HuH-7.5 (cell line): ENCODE measurements at places on chromosomes 12 and 14.

DNA sequence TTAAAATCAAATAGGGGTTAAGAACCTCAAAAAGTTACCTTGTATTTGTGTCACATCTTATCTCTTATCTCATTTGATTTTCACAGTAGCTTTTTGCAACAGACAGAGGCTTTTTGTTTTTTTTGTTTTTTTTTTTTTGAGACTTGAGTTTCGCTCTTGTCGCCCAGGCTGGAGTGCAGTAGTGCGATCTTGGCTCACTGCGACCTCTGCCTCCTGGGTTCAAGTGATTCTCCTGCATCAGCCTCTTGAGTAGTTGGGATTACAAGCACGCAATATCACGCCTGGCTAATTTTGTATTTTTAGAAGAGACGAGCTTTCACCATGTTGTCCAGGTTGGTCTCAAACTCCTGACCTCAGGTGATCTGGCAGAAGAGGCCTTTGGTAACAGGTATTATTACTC is 25.7 kb downstream of the RDH12 start:
- DNase-seq = no peak

DNA sequence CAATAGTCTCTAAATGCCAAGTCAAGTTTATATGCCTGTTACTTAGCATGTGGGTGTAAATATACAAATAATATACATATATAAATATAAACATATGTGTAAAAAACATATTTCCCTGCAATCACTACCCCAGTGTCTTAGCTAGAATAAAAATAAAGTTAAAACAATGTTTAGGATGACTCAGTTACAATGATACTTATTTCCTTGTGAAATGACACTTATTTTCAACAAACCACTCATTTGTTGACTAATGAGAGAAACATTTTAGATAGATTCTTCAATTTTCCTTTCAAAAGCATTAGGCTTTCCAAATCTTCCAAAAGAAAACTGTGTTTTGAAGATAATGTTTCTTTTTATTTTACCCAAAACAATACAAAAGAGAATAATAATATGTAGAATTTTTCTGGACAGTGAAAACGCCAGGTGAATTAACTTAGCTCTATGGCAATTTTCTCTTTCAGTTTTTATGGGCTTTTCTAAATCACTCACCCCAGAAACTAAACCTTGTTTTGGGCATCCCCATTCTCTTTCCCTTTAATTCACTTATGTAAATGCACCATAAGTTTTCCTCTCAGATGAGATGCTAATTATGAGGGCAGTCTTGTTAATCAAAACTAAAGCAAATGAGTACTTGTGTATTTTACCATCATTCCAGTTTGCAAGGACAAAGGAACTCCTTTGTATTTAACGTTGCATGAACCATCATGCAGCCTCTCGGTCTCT is 465.9 kb downstream of the BCAT1 start:
- DNase-seq = no peak

DNA sequence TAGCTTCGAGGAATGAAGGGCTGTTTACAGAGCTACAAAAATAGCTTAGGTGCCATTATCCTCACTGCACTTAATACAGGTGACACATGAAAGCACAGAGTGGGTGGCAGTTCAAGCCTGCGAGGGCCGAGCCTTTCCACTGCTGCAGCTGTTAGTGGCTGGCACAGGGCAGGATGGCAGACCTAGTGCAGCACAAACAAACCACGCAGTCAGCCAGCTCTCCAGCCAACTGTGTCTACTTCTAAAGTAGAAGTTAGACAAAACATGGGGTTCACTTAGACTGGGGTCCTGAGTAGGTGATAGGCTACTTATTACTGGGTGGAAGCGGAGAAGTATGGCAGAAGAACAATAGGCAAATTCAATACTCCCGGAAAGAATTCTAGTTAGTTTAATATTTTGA is 95.4 kb downstream of the DUSP16 start:
- DNase-seq = no peak

- DNase-seq = no peak
Measured at GRCh38 chr12:234891-235415, 21.0 kb upstream of the SLC6A12 start.

DNA sequence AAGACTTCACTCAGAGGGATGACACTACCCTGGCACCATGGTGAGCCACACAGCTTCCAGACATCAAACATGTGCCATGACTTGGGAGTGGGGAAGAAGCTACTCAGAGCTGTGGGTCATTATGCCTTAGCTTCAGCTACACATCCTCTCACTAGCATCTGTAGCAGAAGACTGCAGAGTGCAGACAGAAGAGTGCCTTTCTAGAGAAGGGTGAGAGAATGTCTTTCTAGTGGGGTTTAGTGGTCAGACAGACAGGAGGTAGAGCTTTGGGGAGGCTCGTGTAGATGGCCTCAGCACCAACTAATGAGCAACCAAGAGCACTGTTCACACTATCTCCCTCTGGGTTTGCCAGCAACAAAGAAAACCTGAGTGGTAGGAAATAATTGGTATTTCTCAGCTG is 4.9 kb upstream of the B4GALNT3 start:
- no peak for DNase-seq

GRCh38 chr14:65084554-65085505 is 17.5 kb downstream of the MAX start:
- DNase-seq = no peak

- DNase-seq = no peak
Measured at GRCh38 chr12:52389313-52390207, 4.1 kb upstream of the KRT84 start.

- no peak for DNase-seq
Measured at GRCh38 chr12:9319044-9319841, 111.0 kb upstream of the PZP start.

- no peak for DNase-seq
Measured at GRCh38 chr12:101935890-101936746, 58.7 kb downstream of the DRAM1 start.

GRCh38 chr12:31591380-31591901 is 505 bp upstream of the DENND5B start:
- DNase-seq = peak; percentile 42

GRCh38 chr14:59638885-59639284 is 62.3 kb upstream of the CCDC175 start:
- DNase-seq = no peak

- DNase-seq = no peak
Measured at GRCh38 chr12:109448272-109448671, 28.8 kb downstream of the KCTD10 start.

DNA sequence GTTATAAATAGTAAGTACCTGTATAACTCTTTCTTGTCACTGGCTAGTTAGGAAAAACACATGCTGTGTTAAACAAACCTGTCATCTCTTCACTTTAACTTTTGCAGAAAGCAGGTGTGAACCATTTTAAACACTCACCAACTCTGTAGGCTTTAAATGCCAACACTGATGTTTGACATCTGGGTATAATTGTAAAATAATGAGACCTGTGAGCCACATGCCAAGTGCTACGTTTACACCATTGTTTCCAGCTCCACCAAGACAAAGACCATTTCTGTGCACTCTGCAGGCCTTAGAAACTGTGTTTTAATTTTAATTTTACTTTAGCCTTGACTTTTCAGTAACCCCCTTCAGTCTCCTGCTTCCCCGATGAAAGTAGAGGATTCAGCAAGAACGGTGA is 11.0 kb downstream of the TPH2 start:
- DNase-seq = no peak

DNA sequence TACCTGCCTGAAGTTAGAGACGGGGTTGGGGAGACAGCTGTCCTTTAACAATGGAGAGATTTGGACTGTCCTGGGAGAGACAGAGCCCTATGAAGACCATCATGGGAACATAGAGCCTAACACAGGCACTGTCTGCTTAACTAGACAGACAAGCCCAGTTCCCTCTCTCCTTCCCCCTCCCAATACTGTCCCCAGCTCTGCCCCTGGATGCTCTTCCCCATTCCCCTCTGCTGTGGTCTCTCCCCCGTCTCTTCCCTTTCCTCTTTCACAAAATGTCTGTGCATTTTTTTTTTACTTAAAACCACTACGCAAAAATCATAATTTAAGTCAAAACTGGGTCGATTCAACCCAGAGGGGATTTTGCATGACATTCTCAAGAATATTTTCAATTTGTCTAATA is 232.9 kb downstream of the CHST11 start:
- no peak for DNase-seq

- DNase-seq = no peak
Measured at GRCh38 chr14:53093206-53093605, 59.9 kb downstream of the DDHD1 start.

DNA sequence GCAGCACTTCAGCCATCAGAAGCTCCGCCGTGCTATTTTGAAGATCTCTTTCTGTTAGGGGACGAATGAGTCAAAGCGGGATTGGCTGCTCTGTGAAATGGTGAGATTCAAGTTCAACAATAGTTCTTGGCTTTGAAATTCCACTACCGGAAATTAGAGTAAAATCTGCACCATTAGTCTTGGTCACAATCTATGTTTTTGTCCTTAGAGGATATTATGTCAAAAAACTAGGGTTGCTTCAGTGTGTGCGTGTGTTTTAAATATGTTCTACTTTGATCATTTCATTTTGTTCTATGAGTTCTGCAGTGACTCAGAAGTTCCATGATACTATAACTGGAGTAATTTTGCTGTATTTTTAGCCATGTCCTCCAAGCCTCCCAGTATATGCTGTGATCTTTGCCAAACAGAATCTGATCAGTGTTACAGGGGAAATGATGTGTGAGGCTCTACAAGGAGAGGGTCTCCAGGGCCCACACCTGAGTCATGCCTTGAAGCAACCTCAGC is 22.6 kb downstream of the GPHB5 start:
- DNase-seq = no peak

- DNase-seq = no peak
Measured at GRCh38 chr12:123398177-123398549, 14.2 kb downstream of the KMT5A start.

DNA sequence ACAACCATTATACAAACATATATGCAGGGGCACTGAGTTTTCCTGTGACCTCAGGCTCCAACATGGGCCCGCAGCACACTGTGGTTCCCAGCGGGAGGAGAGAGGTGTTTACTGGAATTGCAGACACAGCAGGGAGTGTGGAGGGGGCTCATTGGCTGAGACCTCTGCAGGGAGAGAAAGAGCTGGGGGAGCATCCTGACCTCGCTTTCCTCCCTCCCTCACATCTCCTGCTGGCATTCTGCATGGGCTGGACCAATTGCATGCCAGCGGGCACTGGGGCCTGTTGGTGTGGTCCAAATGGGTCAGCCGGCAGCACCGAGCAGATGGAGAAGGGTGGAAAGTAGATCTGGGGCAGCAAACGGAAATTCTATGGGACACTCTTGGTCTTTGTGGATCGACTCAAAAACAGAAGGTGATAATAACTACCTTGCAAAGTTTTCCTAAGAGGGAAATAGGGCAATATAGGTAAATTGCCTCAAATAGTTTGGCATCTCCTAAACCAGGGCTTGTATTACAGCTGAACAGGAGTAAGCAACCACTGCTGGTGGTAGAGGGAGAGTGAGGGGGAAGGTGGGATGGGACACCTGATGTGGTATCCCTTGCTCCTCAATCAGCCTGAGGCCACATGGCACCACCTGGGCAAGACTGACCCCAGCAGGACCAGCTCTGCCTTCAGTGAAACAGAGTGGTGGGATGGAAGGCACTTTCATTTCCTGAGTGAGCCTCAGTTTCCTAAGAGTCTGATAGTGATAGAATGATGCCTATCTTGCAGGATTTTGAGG is 86.9 kb downstream of the NTF3 start:
- DNase-seq = no peak

DNA sequence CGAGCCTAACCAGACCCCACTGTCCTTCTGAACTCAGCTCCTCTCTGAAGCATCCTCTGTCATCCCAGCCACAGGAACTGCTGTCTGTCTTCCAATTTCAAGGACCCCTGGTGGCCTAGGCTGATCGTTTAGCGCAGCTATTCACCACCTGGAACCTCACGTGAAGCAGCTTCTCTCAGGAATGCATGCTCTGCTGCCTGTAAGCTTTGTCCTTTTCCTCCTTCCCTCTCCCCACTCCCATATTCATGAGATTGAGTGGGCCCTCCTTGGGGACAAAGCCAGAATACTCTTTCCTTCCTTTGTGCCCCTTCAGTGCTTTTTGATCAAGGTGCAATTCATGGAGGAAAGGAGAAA is 17.2 kb downstream of the DPF3 start:
- DNase-seq = no peak

DNA sequence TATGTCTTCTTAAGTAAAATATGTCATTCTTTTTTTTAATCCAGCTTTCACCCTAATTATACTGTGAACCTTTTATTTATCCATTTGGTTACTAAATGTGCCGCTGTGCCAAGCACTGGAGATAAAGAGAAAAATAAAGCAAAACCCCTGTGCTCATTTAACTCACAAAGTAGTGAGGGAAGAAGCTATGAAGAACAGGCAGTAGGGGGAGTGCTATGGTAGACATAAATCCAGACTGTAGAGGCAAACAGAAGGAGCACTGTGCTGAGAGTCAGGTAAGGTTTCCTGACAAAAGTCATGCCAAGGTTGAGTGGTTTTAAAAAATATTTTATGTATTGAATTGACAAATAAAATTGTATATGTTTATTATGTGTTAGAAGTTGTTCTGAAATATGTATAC is 188.5 kb upstream of the SYT10 start:
- DNase-seq = no peak

DNA sequence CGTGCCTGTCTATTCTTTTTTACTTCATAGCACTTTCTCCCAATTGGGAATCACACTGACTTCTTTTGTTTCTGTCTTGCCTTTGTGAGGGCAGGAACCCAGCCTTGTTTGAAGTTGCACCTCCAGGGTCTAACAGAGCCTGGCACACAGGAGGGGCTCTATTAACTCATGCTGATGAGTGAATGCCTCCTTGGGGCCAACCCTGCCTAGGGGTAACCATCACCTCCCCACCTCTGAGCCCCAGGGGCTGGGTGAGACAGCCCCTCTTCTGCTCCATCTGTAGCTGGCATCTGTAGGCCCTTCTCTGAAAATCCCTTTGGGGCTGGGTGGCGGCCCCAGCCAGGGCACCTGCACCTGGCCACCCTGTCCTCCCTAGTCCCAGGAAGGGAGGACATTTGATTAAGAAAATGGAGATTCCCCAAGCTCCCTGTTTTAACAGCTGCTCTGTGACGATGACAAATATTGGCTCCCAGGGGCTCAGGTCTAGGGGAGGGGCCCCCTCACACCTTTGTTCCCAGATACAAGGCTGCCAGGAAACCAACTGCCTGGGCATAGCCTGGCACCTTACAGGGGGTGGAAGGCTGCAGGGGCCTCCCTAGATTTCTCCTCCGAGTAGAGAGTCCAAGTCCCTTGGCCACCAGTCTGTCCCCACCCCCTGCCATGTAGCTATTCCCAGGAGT is 11.8 kb downstream of the TAMALIN start:
- DNase-seq = no peak

GRCh38 chr12:76588881-76589565 is 29.5 kb upstream of the OSBPL8 start:
- DNase-seq = no peak

GRCh38 chr12:62601765-62602164 is 135.1 kb downstream of the MON2 start:
- no peak for DNase-seq

DNA sequence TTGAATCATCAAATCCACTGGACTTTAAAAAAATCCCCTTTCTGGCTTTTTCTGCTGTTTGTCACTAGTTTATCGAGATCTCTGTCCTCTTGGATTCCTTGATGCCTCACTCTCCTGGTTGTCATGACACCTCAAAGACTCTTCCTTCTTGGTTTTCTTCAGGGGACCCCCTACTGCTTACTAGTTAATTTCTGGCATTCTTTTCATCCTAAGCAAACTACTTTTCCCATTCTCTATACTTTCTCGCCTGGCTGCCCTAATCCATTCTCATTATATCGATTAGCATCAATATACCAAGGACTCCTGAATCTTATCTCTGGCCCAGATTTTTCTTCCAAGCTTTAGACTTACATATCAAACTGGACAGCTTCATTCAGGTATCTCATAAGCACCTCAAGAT is 98.6 kb downstream of the NEDD1 start:
- DNase-seq = no peak
